Fibroblast of the aortic adventitia (primary cell): ENCODE measurements at places on chromosomes 12 and 14.

GRCh38 chr12:114257687-114258086 is 148.3 kb downstream of the TBX5 start:
- DNase-seq = no peak

GRCh38 chr12:51970904-51971646 is 19.6 kb downstream of the ACVR1B start:
- peak; percentile 51 for DNase-seq

- no peak for DNase-seq
These were observed 7.2 kb upstream of the LGALS3 start for GRCh38 chr14:55121628-55122439.

DNA sequence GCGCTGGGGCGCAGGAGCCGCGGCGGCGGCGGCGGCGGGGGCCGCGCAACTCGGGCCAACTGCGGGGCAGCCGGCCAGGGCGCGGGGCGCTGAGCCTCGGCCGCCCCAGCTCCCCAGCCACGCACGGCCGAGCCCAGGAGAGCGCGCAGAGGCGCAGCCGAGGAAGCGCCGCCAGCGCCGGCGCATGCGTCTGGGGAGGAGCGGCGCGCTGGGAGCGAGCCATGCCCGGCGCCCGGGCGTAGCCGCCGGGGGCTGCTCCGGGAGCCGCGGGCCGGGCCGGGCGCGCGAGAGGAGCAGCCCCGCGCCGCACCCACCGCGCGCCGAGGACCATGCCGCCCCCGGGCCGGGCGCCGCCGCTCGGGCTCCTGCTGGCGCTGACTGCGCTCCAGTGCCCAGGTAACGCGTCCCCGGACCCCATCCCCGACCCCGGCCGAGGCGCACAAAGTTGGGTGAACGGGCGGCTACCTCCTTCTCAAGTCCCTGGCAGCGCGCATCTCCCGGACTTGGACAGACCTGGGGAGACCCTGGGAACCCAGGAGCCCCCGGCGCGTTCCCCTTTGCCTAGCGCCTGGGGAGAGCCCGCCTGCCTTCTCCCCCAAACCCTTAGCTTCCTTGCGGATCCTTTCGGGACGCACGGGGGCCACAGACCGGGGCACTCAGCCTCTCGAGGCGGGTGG is 121.4 kb downstream of the AACS start:
- DNase-seq = peak; percentile 12

- no peak for DNase-seq
These were observed 15.7 kb upstream of the FAM222A start for GRCh38 chr12:109697877-109698468.

DNA sequence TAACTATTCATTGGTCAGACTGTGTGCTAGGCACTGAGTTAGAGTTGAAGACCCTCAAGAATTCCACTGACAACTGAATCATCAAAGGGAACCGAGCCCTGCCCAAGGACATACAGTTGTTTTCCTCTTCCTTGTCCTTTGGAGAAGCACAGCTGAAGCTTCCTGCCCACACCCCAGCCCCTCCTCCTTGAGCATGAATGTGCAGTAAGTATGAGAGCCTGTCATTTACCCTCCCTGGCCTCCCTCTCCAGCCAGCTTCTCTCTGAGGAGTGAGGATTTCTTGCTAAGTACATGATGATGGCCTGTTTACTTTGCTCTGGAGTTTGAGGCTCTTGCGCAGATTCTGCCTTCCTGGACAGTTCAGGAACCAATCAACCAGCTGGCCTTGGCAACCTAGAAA is 235.2 kb downstream of the CACNA1C start:
- DNase-seq = peak; percentile 56

DNA sequence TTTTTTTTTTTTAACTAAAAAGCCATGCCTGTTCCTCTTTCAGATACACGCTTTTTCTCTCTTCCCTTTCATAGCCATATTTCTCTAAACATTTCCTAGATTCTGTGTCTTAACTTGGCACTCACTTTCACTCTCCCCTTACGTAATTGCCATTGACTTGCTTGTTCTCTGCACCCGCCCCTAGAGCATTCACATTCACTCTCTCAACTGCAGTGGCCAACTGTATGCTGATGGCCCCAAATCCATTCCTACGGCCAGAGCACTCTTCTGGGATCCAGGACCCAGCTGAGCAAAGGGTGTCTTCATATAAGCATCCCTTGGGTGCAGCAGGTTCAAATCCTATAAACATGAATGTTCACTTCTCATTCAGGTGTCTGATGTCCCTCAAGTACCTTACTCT is 59.5 kb downstream of the CKB start:
- no peak for DNase-seq

DNA sequence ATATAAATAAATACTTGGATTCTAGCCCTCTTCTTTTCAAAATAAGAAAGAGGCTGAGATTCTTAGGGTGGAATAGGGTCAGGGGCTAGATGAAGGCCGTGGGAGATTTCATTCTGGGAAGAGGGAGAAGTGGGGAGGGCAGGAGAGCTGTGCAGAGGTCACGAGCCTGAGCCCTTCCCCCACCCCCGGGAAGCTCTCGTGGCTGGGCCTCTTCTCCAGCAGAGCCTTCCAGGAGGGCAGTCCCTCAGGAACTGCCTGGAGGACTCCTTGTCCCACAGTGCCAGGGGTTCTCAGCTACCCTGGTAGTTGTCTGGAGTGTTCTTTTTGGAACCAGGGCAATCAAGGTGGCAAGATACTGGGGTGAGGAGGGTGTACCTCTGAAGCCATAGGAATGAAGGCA is 94.0 kb downstream of the ESR2 start:
- no peak for DNase-seq

DNA sequence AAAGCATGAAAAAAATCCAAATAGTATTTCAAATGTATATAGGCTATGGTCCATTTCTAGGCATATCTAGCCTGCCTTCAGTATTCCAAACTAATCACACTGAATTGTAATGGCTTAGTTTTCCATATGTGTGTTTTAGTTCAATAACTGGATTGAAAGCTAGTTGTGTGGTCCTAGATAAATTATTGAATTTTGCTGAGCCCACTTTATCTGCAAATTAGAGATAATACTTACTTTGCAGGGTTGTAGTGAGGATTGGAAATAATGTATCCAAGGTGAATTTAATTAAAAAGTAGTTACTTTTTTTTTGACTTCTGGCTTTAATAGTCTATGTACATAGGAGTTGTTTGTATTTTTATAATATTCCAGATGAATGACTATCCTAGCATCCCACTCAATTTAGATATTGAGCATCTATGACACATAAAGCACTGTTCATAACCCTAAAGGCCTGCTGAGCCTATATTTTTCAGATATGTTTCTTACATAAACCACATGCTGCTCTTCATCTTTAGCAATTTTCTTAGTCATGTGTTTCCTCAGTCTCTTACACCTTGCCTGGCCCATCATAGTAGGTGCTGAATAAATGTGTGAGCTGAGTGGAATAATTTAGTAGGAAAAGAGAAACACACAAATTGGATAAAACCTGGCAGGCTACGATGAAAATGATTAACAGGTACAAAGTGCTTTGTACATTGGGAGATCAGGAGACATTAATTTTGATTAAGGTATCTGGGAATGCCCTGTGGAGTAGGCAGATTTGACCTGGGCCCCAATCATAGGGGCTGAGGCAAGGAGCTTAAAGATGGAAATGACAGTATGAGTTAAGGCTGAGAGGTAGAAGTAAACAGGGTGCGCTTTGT is 1.1 kb upstream of the ATP23 start:
- no peak for DNase-seq

- DNase-seq = no peak
These were observed 6.0 kb downstream of the CHPT1 start for GRCh38 chr12:101703487-101703886.

DNA sequence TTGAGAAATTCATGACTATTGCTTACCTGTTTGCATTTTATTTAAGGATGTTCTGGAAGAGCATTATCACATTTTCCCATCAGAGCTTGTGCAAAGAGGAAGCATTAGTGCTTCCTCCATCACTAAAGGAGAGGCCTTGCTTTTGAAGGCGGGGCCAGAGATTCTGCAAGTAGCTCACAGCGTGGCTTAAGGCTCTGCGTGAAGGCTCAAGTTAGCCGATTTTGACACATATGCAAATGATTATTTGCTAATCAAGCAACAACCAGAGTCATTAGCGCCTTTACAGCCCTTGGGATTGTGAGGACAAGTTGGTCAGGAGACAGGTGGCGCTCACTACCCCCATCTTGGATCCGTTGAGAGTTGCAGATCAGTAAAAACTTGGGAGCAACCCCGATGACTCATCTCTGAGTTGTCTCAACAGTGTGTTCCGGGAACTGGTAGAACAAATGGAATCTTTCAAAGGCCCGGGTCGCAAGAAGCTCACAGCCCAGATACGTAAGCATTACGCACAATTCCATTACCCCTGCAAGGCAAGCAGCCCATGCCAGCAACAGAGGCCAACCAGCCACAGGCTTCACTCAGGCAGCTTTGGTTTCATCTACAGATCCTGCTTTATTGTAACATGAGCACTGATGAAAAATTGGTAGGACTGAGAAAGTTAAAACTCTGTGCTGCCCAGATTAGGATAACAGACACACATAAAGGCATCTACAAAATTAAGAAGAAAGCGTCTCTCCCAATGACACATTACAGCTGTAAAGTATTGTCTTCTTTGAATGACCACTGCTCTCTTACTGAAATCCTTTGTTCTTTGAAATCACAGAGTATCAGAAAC is 34.9 kb upstream of the SPTSSA start:
- DNase-seq = peak; percentile 100

- no peak for DNase-seq
These were observed 1.0 kb upstream of the GPD1 start for GRCh38 chr12:50102646-50103309.

- no peak for DNase-seq
These were observed 16.5 kb downstream of the ITPK1 start for GRCh38 chr14:93099196-93099595.

DNA sequence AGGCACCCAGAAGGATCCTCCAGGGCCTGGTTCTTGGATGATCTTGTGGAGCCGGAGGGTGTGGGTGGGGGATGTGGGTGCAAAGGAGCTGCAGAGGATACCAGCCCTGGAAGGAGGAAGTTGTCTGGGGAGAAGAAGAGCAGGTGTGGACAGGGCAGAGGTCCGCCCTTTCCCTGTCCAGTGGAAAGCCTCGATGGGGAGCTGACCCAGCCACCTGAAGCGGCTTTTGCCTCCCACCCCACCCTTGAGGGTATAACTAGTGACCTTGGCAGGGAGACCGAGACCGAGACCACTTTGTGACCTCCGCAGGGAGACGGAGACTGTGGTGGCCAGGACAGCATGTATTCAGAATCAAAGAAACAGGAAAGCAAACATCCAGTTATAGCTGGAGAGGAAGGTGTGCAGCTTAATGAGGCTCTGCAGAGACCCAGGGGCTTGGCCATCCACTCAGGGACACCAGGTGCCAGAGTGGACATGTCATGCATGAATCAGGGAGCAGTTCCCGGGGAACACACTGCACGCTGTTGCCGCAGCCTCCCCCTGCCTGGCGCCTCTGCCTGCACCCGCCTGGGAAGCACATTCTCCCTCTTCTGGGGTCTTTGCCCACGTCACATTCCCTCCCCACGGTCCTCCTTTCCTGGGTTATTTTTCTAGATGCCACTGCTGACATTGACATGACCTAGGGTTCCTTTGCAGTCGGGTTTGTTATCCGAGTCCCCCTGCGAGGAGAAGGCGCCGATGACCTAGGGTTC is 87.7 kb downstream of the ADGRD1 start:
- DNase-seq = no peak

- no peak for DNase-seq
These were observed 44.9 kb upstream of the GAS2L3 start for GRCh38 chr12:100528471-100529127.

GRCh38 chr14:21734457-21735074 is 60.9 kb upstream of the OR4E1 start:
- DNase-seq = peak; percentile 27

DNA sequence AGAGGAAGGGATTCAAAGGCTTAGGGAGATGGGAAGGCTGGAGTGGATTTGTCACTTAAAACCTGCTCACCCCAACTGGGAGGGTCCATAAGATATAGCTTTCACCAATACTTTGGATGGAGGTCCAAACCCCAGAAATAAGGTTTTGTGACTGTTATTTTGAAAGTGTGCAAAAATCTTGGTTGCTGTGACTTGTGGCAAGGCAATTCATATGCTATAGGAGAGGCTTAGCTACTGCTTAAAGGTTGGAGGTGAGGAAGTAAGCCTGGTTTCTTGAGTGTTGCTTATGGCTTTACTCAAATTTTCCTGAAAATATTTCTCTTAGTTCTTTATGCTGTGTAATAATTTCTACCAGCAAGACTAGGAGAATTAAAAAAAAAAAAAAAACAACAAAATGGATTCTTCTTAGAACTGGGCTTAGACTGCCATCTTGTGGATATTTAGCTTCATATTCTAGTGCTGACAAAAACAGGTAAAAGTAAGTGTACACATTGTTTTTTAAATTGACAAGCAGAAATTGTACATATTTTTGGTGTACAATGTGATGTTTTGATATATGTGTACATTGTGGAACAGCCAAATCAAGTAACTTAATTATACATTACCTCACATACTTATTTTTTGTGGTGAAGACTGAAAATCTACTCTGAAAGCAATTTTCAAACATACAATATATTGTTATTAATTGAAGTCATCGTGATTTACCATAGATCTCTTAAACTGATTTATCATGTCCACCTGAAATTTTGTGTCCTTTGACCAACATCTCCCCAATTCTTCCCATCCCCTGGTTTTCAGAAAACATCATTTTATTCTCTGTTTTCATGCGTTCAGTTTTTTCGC is 23.0 kb downstream of the PDE6H start:
- peak; percentile 91 for DNase-seq

DNA sequence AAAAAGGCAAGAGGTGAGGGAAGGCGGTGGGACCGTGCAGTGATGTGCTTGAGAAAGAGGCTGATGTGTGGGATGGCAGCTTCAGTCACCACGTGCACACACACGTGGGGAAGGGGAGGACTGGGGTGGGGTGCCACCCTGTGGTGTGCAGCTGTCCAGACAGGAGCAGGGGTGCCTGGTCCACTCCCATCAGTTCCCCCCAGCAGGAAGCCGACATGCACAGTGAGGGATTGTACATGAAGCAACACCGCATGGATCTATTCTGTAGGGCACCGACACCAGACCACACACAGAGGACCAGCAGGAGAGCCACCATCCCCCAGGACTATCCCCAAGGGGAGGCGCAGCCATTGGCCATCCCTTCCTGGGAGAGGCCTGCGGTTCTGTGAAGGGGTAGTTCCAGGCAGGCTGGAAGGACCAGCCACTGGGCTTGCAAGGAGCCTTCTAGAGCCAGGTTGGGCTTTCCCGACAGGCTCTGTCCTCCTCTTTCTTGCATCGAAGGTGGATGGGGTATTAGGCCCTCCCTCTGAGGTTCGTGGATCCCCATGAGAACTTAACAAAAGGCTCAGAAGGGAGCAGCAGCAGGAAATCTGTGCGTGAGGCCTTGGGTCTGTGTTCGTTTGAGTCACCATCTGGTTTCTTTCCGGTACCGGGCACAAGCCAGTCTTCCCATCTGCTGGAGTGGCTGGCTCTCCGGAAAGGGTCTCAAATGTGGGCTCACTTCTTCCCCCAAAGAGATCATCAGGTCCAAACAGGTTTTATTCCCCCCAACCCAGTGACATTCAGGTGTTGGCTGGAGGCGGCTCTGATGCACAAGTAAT is 59.8 kb downstream of the PLEKHG3 start:
- DNase-seq = peak; percentile 56
